Lower lobe of right lung (tissue), 2 donors: ENCODE measurements at places on chromosomes 2 and 18. TPM values are rescaled to one million over a fixed set of nuclear protein-coding genes. Genes with fewer than 3 reads are reported as not detected.

Gene GRB14
- total RNA-seq = 4.6 TPM

Gene PTPRM
- 85.2 TPM for total RNA-seq

- no peak for DNase-seq
Observed at GRCh38 chr2:189702071-189702470, 27.6 kb downstream of the ANKAR start.

DNA sequence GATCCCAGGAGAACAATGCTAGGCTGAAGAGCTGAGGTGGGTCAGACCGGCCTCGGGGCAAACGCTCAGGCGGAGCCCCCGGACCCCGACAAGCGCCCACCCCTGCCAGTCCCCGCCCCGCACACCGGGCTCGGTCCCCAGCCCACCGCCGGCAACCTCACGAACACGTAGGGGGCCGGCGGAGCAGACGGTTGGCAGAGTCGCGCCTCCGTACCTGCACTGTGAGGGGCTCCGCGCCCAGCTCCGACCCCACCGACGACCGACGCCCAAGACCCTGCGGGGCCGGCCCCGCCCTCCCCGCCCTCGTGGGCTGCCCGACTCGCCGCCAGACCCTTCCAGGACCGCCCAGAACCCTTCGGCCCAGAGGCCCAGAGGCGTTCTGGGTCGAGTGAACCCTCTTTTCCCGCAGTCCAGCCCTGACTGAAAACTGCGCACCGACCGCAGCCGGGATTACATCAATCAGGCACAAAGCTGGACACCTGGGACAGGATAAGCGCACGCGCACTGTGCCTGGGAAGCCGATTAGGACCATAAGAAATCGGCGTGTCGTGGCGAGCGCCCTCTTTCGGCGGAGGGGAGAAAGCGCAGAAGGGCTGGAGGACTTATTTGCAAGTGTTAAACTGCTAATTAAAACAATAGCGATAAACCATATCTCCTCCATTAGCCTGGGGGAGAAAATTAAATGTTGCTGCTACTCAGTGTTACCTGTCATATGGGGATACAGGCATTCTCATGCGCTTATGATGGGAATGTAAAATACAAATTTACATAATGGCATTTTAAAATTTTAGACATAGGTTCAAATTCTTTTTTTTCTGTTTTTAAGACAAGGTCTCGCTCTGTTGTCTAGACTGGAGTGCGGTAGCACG is 11.7 kb upstream of the DCTN1 start:
- peak; percentile 95 for DNase-seq

DNA sequence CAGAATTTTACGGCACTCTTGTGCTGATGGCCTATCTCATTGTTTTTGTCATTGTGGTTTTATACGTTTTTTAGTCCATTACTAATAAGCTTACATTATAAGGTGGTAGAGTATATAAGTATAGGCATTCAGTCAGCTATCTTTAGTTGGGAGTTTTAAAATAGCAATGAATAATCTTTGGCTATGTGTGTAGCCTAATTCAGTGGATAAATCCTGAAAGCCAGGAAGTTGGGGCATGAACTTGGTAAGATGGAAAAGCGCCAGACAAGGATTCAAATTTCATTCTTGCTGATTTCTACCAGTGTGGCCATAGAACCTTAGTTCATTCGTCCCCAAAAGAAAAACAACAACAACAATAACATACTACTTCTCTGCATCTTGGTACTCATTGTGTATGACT is 31.2 kb downstream of the EPC2 start:
- no peak for DNase-seq

Gene KCNIP3
- 2.6 TPM for total RNA-seq

Gene GCKR
- 0.44 TPM for total RNA-seq

Gene CD8B2
- total RNA-seq = 0.21 TPM

DNA sequence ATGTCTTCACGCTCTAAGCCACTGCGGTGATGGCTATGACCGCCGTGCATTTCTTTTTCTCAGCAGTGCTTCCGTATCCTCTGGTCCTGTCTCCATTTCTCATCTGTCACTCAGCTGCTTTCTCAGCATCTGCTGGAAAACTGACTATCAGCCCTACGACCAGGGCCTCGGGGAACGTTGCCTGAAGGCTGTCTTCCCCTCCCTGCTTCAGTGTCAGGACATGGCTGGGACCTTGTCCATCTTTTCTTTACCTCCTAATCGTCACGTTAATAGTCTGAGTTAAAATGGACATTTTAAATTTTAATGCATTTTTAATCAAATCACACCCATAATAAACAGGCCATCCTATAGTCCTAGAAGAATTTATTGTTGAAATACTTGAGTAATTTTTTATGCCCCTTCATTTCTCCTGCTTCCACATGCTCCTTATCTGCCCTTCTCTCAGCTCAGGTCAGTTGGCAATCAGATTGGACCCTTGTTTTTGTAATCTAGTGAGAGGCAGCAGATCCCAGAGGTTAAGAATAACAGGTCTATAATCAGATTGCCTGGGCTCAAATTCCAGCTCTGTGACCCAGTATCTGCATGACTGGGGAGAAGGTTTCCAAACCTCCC is 250.2 kb upstream of the SIX3 start:
- no peak for DNase-seq

Gene DSG1
- not detected for total RNA-seq

DNA sequence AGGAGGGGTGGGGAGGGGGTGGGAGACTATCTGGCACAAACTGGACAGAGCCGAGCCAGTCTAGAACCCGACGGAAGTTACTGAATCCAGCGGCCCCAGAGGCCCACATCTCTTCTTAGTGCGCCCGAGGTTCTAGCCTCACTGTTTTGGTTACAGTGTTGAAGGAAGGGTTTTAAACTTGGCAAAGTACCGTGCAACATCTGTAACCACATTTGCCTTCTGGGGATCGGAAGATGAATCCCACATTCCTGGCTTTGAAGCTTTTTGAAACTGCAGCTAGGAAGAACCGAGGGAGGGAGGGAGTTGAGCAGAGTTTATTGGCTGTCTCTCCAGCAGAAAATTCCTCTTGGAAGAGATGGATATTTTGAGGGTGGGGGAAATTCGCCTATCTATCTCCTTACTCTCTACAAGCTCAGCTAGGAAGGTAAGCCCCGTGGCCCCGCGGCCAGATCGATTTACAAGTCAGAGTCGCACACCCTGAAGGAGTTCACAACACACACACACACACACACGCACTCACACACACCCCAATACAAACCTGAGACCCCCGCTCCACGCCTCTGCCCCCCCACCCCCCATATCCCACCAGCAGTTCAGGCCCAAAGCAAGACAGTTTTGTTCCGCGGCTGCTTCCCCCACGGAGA is 1.0 kb downstream of the ACVR1 start:
- DNase-seq = peak; percentile 51

DNA sequence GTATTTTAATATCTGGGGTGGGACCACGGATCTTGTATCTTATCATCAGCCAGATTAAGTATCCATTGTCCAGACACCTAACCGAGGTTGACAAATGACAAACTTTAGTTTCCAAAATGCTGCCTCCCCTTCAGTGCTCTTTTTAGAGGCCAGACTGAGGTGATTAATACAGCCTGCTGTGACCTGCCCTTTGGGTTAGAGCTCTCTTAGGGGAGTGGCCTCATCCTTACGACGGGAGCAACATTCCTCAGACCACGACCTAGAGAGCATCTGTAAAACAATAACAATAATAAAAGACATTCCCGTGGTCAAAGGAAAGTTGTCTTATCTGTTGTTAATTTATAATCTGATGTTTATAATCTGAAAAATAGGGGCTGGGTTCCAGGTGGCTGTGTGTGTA is 405.3 kb downstream of the LPIN1 start:
- DNase-seq = no peak

DNA sequence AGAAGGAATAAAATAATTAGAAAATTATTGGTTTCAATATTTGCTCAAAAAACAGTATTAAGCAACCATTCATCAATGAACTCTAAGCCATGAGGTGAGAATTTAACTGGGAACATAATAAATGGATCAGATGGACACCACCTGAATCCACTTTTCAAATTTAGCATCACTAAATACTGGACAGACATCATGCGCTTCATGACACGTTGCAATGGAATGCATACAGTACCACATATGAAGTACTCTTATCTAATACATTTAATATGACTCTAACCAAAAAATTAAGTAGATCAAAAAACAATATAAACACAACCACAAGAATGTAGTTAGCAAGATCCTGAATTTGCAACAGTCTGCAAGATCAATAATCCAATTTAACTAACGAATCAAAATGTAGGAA is 76.6 kb downstream of the COBLL1 start:
- no peak for DNase-seq

Gene ADD2
- 2.1 TPM for total RNA-seq

- no peak for DNase-seq
Observed at GRCh38 chr2:134021830-134022524, 231.9 kb upstream of the MGAT5 start.

Gene DYNAP
- total RNA-seq = not detected

Gene PROKR1
- not detected for total RNA-seq

- DNase-seq = no peak
Observed at GRCh38 chr2:120132691-120133090, 90.5 kb downstream of the TMEM185B start.

DNA sequence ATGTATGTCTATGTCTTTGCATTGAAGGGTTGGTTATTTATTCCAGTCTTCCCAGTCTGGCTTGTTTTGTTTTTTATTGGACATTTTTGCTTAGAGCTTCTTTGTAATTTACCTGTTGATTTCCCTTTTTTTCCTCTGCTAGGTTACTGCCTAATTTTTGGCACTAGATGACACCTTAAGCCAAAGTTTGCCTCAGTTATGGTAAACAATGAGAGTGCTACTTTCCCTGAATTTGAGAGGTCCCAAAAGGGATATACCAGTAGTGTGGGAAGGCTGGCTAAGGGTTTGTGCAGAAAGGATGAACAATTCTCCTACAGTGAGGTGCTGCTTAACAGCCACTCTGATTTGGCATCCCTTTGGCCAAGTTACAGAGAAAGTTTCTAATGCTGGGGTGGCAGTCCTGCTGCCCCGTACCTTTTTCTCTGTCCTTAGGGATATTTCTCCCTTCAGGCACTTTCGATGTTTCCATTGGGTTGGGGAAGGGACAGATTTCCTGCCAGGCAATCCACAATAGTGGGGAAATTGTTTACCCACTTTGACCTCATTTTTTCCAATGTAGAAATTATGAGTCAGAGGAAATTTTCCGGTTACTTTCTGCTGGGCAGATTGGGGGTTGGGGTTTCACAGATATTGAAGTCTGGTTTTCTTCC is 354.9 kb downstream of the PTPRM start:
- no peak for DNase-seq

- DNase-seq = no peak
Observed at GRCh38 chr2:223989206-223989855, 32.1 kb downstream of the MRPL44 start.

DNA sequence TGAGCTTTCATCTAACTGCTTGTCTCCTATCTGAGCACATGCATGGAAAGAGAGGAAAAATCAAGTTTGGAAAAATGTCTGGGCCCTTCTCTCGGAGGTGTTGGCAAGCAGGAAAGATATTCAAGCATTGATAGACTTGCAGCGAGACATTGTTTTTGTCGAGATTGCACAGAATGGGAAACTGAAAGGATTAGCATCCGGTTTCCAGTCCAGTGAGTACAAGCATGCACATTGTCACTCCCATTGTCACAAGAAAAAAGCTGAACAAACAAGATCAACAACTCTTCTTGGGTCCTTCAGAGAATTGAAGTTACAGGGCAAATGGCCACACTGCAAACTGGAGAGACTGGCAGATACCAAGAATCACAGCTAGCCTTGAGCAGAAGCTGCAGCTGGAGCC is 19.6 kb upstream of the MC5R start:
- DNase-seq = no peak

GRCh38 chr2:207847098-207847806 is 77.5 kb upstream of the FZD5 start:
- no peak for DNase-seq

DNA sequence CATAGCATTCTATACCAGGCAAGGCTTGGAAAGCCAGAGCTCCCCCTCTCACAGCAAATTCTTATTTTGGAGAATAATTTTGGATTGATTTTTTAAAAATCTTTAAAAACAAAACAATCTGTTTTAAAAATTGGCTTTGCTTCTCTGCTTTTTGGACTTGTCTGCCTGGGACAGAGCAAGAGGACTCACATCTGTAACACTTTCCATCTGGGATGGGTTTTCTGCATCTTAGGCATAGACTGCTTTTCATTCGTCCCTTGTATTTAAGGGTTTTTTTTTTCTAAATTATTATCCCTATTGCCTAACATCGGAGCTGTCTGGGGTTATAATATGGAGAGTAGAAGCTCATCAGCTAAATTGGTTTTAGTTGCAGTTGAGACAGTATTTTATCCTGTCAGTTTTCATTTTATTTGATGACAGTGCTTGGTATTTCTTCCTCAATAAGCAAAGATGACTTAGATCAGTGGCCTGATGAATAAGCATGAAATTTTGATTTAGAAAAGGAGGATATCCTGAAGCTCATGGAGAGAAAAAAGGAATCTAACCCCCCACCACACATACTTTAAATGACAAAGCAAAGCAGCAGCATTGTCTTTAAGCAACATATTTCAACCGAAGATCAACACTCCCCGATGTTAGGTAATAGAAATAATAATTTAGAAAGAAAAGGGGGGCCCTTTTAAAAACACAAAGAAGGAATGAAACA is 2.3 kb upstream of the FZD7 start:
- DNase-seq = no peak

- DNase-seq = no peak
Observed at GRCh38 chr2:196696423-196697079, 57.0 kb downstream of the CCDC150 start.

DNA sequence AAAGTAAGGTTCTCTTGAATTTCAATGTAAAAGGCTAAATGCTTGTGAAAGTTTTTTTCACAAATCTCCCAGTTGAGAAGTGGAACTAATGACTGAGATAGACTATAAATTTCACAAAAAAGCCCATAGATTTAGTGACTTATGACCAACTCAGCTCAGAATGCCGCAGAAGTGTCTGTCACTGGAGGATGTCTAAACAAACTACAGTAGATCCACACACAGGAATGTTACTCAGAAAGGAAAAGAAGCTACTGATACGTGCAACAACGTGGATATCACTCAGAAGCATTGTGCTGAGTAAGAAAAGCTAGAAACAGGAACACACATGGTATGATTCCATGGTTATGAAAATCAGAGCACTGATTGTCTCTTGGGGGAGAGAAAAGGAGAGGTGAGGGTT is 151.9 kb downstream of the DOCK10 start:
- DNase-seq = no peak

- DNase-seq = no peak
Observed at GRCh38 chr2:134372141-134372540, 118.3 kb downstream of the MGAT5 start.

Gene DOCK10
- 52.3 TPM for total RNA-seq

DNA sequence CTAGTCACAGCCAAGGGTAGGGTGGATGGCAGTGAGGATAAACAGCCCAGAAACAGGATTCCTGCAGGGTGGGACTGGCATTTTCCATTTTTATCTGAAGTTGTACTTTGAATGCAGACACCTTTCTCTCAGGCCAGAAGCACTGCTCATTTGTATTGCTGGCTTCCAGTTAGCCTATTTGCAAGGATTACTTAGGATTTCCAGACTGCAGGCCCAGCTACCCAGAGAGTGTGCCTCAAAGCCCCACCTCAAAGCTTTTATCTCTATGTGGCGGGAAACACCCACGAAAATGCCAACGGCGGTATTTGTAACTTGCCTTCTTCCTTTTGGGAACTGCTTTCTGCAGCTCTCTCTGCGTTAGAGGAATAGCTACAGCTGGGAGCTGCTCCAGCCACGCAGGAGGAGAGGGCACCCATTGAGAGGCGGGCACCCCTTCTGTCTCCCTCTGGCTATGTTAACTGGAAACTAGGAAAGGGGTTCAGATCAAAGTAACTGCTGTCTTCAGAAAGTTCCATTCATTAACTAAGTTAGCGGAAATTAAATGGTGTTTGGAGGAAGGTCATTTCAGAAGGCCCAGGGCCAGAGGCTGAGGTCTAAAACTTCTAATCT is 144.9 kb downstream of the TGIF1 start:
- DNase-seq = no peak

- DNase-seq = no peak
Observed at GRCh38 chr2:38978296-38978903, 88.7 kb downstream of the ARHGEF33 start.
